Thymus (tissue), 14 donors: ENCODE measurements at places on chromosomes 3 and 15.
A peak's percentile ranks its signal among the peaks of the same experiment; 100 is the strongest.

DNA sequence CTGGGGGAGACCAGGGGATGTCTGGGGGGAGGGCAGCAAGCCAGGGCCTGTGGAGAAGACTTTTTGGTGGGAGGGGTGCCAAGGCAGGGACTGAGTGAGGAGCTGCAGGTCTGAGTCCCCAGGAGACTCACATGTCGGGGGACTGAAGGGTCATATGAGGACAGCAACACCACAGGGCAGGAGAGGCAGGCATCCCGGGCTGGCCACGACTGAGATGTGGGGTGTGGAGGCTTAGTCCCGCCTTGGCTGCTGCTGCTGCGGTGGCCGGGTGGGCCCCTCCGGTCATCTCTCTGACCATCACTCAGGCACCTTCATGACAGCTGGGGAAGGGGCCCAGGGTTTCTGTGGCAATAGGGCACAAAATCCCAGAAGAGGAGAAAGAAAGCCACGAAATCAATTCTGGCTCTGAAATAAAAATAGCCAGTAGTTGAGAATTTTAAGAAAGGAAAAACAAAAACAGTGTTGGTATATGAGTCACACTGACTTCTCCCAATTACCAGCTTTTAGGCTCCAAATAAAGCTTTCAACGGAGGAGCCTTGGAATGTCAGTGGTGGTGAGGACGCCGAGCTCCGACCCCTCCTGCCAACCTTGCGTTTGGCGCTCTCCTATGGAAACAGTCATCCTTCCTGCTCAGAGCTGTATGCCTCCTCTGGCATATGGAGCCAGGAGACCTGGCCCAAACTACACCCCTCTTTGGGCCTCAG lies 52.9 kb upstream of the ITGA11 start:
- no peak for DNase-seq

- DNase-seq, result no peak
Measured at GRCh38 chr3:126322181-126322967, 34.8 kb downstream of the KLF15 start.

DNA sequence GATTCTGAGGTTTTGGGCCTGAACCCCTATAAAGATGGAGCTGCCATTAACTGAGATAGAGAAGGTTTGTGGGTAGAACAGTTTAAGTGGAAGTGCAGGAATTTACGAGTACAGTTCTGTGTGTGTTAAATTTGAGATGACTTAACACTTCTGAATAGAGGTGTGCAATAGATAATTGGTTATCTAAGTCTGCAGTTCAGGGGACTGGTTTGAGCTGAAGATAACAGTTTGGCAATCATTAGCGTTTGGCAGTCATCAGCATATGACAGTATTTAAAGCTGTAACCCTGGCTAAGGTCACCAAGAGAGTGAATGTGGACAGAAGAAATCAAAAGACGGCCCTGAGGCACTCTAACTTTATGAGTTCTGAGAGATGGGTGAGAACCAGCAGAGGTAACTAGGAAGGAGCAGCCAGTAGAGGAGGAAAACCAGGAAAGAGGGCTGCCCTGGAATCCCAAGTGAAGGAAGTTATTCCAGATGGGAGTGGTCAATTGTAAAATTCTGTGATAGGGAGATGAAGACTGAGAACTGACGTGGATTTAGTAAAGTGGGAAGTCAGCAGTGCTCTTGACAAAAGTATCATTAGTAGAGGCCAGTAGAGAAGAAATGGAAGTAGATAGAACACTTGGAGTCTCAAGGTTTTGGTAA lies 8.1 kb downstream of the MYNN start:
- DNase-seq, result no peak

DNA sequence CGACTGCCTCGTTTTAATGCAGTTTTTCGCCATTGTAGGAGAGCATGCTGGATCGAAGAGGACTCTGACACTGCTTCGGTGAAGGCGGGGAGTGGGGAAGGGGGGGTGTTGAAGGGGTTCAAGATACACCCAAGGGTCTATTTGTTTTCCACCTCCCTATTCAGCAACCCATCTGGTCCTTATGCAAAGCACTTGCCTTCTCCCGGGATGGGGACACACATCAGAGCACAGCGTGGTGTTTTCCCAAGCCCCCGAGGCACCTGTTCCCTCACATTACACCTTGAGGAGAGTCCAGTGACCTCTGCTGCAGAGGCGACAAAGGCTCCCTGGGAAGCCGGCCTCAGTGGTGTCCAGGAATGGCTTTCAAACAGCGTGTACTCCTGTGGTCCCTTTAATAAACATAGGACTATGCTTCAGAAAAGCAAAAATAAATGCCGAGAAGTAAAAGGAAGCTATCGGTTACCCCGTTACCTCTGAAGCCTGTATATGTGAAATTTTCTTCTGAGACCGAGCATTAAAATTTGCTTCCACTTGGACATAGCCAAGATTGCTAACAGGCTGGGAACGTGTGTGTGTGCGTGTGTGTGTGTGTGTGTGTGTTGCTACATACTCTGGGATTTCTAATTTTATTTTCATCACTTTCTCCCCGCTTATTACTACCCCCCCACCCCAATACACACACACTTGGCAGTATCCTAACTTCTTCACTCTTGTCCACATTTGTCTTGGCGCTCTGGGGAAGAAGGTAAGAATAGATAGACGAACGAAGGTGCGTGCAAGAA lies 53.2 kb downstream of the CCDC54 start:
- no peak for DNase-seq

GRCh38 chr3:69938061-69938460 lies 61.5 kb upstream of the SAMMSON start:
- no peak for DNase-seq

DNA sequence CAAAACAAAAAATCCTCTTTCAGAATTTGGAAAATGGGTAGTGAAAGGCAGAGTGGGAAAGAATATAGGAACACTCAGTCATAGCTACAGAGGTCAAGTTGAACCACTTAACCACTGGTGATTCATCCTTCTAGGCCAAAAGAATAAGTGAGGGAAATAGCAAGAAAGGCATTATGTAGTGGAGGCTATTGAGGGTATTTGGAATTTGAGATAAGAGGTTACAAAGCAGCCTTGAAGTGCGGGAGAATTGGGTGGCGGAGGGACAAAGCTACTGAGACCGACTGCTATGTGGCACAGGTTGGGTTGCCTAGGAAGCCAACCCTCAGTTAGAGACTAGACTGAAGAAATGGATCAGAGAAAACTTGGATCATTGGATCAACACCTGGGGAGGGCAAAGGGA lies 109.5 kb downstream of the SYNPR start:
- DNase-seq, result no peak

DNA sequence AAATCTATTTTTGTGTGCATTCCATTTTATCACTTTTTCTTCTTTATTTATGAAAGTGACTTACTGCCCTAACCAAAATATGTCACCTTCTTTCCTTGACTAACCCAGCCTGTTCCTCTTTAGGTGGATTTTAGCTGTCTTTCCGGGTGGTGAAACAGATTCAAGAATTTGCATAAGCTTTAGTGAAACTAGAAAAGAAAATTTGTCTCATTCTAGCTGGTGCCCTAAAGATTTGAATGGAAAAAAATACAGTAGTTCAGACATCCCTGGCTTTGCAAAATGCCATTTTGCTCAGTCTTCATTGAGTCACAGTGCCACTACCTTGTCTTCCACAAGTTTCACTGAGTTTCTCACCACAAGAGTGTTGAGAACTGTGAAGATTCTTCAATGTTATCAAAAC lies 28.2 kb upstream of the CCDC50 start:
- DNase-seq, result no peak

DNA sequence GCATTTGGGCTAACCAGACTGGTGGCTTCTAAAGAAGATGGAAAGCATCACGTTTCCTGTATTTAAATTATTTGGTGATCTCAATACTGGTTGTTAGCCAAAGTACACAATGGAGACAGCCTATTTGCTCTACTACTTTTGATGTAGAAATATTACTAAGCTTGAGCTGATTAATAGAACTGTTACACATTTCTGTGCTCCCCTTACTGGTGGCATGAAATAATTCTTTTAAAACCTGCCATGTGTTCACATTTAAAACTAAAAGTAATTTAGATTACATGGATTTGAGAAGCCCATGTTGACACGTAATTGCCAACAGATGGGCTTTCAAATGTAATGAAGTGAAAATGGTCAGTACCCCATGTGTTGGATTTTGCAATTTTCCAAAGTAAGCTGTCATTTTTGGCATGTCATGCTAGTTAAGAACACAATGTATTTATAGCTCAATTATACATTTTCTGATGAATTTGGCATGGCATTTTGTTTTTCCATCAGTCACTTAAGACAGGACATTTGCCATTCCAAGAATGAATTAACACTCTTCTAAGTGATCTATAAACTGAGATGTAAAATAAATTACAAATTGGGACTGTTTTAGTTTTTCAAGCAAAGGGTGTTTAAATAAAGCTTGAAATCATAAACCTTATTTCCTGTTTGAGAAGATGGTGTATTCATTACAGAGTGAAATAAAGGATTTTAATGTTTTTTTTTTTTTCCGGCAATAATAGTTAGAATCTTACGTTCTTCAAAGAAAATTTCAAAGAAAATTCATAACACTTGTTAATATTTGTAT lies 10.8 kb upstream of the RARRES1 start:
- no peak for DNase-seq

- no peak for DNase-seq
Measured at GRCh38 chr15:75695220-75695619, 17.4 kb downstream of the CSPG4 start.

DNA sequence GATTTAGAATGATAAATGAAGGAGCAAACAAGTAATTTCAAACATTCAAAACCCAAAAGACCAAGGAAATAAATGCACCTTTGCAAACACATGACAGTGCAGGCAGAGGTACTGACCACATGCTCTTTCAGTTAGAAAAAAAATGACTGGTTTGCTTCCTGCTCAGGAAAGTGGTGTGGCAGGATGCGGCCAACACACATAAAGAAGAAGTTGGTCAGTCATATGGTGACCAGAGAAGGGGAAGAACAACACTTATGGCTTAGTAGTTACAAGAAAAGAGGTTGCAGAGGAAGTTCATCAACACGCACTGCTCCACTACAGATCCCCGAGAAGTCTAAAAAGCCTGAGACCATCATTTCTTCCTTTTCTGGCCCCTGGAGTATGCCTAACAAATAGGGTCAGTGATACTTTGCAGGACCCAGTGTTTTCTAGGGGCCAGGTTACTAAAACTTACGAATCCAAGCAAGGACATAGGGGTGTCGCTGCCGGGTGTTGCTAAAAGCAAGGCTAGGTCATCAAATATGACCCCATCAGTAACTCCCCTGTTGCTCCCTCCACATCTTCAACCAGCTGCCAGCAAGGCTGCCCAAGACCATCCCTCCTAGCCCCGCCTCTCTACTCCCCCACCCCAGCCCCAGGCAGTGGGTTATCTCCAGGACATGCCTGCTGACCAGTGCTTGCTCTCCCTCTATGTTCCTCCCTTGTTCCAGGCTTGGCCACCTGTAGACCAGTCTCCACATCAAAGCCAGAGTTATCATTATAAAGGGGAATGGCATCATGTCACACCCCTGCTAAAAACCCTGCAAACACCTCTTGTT lies 11.2 kb downstream of the ATP8B4 start:
- DNase-seq, result no peak

- no peak for DNase-seq
Measured at GRCh38 chr3:45654397-45654944, 34.7 kb upstream of the SACM1L start.

- DNase-seq, result peak; percentile 66
Measured at GRCh38 chr3:152183473-152183872, 85.3 kb upstream of the MBNL1 start.

DNA sequence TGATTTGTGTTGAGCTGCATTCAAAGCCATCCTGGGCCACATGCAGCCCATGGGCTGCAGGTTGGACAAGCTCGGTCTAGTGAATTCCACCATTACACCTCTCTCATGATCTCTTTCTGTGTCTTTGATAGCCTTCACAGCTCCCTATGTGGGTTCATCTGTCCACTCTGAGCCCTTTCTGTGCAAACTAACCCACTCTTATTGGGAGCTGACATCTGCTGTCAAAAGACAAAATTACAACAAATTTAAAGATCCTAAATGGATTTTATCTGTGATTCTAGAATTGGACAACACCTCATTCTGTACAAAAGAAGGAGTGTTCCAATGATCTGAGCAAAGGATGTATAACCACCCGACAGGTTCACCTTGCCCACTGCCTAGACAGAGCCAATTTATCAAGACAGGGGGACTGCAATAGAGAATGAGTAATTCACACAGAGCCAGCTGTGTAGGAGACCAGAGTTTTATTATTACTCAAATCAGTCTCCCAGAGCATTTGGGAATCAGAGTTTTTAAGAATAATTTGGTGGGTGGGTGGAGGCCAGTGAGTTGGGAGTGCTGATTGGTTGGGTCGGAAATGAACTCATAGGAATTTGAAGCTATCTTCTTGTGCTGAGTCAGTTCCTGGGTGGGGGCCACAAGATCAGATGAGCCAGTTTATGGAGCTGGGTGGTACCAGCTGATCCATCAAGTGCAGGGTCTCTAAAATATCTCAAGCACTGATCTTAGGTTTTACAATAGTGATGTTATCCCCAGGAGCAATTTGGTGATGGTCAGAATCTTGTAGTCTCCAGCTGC lies 2.6 kb upstream of the XYLB start:
- no peak for DNase-seq

GRCh38 chr15:51191072-51191670 lies 96.5 kb upstream of the TNFAIP8L3 start:
- no peak for DNase-seq

DNA sequence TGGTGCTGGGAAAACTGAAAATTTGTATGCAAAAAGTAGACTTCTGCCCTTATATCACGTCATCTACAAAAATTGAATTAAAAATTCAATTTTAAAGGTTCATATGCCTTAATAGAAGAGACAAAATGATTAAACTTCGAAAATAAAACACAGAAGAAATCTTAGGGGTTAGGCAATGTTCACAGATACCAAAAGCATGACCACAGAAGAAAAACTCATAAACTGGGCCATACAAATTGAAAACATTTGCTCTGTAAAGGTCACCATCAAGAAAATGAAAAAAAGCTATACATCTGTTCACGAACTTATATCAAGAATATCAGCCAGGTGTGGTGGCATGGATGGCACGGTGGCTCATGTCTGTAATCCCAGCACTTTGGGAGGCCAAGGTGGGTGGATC lies 245.1 kb downstream of the PCCB start:
- no peak for DNase-seq

GRCh38 chr15:39125226-39125625 lies 455.7 kb upstream of the THBS1 start:
- DNase-seq, result no peak

- no peak for DNase-seq
Measured at GRCh38 chr15:73584699-73585420, 48.3 kb downstream of the NPTN start.

GRCh38 chr3:56882896-56883295 lies 81.1 kb upstream of the ARHGEF3 start:
- DNase-seq, result no peak

GRCh38 chr3:68817243-68817642 lies 115.1 kb downstream of the TAFA4 start:
- DNase-seq, result no peak

- DNase-seq, result no peak
Measured at GRCh38 chr15:100783760-100784492, 95.7 kb upstream of the ALDH1A3 start.

GRCh38 chr3:171086914-171087313 lies 60.4 kb upstream of the SLC2A2 start:
- DNase-seq, result no peak
